ENCODE measurements at places on chromosomes 12 and 14.

GRCh38 chr14:22383515-22384166, 205.4 kb downstream of the DAD1 start:
- DNase-seq: no peak

DNA sequence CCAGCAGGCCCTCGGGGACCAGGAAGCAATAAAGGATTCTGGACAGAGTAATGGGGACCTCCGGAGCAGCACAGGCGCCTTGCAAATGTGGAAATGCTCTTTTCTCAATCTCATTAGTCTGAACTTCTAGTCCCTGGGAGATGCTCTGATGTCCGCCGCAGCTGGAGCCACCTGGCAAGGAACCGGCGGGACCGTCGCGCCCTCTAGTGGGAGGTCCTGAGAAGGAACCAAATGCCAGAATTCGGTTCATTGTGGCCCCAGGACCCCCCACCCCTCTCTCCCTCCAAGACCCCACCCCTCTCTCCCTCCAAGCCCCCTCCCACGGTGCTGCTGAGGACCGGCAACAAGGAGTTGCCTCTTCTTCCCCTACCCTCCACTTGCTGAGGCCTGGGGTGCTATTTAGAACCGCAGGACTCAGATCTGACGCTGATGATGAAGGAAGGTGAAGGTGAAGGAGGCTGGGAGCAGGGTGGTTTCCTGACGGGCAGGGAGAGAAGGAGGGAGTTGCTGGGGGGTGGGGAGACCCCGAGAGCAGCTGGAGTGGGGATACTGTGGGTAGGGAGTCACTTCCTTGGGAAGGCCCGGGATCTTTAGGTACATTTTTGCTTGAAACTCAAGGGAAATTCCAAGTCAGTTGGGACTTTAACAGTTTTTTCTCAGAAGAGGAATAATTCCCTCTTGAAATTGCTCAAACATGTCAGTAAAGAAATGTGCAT, 42.5 kb downstream of the SMIM41 start:
- DNase-seq: peak; percentile 67

DNA sequence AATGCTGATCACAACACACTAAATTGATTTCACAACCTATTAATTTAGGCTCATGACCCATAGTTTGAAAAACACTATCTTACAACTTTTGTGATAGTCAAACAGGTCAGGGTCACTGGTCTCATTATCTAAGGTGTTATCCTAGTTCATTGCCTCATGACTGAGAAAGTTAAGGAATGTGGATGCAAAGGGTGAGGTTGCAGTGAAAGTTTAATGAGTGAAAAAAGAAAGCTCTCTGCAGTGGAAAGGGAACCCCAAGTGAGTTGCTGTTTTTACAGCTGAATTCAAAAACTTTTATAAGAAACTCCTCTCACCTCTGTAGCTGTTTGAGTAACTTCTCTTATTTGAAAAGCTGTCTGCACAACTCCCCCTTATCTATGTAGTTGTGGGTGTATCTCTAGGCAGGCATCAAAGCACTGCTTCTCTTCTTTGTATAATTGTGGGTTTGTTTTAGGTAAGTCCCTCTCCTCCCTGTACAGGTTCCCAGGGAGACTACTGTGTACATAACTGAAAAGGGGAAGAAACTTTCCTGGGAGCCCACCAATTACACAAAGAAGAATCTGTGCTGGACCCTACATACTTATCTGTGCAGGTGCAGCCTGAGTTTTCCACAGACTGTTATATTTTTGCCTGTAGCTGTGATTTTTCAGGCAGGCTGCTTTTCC, 18.9 kb downstream of the DNAL1 start:
- DNase-seq: no peak

GRCh38 chr12:124053851-124054250, 80.8 kb downstream of the ZNF664 start:
- DNase-seq: peak; percentile 90

DNA sequence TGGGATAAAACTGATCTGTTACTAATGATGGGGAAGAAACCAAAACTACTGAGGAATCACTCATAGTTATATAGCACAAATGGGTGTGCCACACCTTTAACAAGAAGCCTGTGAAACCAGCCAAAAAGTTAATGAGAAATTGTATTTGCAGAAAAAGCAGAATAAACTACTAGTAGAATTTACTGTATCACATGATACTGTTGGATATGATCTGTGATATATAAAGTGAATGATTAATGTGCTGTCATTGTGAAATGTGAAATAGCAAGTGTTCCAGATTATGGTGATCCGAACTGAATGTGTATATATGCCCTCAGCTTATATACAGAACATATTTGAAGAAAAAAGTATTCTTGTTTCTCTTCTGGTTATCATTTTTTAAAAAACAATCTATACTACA, 30.5 kb downstream of the VEZT start:
- DNase-seq: no peak

GRCh38 chr14:77909911-77910310, 110.0 kb downstream of the ADCK1 start:
- DNase-seq: no peak

DNA sequence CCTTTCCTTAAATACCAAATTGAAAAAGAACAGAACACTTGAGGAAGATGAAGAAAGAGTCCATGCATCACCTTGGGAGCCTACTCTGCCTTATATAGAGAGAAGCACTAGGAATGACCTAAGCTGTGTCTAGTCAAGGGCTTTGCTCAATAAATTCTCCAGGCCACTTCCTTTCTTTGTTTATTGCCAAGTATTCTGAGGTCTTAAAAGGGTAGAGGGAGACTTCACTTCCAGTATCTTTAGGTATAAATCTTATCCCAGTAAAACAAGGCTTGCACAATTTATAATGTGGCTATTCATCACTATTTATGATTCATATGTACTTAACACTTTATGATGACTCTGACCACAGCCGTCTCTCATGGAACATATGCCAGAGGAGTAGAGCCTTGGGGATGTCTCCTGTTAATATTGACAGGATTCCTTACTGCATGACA, 85.1 kb upstream of the ARHGAP5 start:
- DNase-seq: peak; percentile 91
